ENCODE measurements at places on chromosomes 13 and 19.

DNA sequence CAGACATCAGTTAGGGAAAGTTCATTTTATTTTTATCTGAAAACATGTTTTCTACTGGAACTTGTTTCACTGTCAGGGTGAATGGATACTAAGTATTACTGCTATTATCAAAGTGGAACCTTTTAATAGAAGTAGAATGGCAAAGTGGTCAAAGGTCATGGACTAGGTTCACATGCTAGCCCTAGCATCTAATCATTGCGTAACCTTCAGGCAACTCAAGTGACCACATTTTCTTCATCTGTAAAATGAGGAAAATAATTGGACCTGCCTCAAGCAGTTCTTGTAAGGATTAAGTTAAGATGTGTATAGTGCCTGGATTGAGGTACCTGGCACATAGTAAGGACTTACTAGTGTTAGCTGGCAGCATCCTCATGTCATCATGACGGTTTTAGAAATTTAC is 5.0 kb downstream of the ZFP28 start:
- DNase-seq = no peak

DNA sequence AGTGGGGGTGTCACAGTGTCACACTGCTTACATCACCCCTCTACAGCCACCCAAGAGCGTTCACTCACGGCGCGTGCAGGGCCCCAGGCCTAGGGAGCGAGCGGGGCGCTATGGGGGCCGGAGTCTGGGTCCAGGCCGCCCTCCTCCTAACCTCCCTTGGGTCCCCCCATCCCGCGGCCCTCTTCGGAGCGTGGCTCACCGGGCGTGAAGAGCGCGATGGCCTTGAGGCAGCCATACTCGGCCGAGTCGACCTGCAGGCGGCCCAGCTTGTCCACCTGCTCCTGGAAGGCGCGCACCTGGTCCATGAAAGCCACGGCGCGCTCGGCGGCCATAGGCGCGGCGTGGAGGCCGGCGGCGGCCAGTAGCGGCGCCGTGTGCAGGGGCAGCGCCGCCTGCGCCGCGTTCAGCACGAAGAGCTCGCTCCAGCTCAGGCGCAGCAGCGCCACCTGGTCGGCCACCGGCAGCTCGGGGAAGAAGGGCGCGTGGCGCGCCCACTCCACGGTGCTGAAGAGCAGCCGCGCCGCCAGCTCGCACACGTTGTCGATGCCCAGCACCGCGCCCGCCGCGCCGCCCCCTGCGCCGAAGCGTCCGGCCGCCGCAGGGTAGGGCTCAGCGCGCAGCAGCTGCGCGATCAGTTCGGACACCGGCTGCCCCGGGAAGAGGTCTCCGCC is 9.4 kb downstream of the OCEL1 start:
- DNase-seq = peak; percentile 50

DNA sequence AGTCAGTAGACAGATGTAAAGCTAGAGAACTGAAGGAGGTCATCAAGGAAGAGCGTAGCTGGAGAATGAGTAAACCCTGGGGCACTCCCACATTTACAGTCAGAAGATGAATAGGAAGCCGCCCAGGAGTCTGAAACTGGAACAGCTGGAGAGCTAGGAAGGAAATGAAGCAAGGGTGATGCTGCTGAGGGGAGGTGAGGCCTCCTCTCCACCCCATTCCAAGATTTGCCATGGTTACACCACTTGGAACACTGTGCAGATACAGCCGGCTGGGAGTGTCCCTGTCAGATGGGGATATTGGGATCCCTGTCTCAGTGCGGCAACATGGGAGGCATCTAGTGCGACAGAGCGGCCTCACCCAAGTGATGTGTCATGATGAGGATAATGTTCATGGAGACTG is 51.8 kb upstream of the GPI start:
- no peak for DNase-seq

DNA sequence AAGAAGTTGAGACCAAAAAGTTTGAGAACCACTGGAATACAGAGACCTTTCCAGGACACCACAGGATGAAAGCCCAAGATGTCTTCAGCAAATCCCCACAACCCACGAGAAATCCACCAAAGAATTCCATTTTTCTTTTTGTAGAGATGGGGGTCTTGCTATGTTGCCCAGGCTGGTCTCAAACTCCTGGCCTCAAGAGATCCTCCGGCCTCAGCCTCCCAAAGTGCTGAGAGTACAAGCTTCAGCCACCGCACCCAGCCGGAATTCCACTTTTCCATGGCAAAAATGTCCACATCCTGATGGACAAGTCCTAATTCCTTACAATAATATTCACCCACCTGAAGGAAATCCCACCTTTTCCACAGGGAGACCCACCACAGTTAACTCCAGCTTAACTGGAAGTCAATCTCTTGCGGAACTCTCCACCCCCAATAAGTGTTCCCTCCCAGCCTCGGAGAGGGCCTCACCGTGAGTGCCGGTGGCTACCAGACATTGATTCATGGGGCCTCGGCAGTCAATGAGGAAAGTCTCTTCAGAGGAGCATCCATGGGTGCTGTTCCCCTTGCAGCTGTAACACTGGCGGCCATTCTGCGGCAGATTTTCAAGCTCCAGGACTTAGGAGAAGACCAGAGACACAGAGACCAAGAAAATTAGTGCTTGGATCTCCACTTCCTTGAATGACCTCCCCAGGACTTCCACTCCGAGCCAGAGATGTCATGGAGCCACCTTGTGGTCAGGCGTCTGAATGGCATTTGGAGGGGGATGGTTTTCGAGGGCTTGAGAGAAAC is 12.3 kb upstream of the CADM4 start:
- peak; percentile 27 for DNase-seq

DNA sequence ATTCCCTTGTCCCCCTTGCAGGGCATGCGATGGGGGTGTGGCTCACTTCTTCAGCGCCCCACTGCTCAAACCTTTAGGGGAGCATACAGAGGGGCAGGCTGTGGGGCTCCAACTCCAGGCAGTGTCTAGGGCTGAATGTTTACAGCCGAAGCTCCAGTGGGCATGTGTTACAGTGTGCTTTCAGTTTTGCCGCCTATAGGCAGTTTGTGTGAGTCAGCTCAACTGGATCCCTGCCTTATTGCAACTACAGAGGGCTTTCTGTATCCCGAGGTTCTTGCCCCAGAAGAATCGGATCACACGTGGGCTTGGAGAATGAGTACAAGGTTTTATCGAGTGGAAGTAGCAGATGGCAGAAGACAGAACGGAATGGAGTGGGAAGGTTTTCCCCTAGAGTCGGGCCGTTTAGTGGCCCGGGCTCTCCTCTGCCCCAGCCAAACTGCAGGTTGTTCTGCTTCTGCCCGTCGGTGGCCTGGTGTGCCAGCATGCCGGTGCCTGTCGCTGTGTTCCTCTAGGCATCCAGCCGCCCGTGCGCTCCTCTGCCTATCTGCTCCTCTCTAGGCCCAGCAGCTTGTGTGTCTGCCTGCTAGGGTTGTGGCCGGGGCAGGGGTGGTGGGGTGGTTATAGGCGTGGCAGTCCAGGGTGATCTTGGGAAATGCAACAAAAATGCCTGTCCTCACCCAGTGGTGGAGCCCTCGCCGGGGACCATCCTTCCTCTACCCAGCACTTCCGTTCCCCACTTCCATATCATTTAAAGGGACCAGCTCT is 435.9 kb upstream of the SGCG start:
- DNase-seq = no peak

GRCh38 chr13:37123337-37123736 is 17.9 kb upstream of the CSNK1A1L start:
- no peak for DNase-seq

DNA sequence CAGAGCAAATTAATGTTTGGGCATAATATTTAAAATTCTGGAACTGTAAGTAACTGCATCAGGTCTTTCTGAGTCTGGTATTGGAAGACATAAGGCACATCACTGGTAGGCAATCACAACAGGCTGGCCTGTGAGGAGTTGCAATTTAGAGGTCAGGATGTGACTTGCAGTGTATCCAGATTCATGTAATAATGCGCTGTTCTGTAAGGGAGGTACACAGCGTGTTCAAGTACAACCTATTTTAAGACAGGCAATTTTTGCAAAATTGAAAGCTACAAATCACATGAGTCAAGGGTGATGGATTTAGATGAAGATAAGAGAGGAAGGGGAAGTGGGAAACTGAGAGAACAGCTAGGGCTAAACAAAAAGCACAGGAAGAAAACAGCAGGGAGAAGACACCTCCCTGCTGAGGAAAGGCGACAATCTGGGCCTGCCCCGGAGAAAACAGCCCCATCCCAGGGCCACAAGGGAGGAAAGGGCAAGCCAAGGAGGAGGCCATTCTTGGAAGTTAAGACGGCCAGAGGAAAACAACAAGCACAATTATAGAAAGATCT is 138.1 kb downstream of the LACC1 start:
- no peak for DNase-seq

DNA sequence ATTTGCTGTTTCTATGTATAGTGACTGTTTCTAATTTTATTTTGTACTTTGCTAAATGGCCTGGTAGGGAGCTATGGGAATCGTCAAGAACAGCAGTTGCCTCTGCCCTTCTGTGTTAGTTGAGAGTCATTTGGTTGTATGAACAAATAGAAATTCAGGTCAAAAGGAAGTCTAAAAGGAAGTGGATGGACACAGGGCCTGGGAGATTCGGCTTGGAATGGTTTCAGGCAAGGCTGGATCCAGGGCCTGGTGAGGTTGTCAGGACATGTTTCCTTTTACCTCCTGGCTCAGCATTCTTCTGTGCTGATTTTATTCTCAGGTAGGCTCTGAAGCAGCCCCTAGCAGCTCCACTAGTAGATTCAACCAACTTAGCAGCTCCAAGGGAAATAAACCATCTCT is 118.9 kb downstream of the SIPA1L3 start:
- DNase-seq = no peak

- no peak for DNase-seq
These were observed 24.9 kb upstream of the PNMA8B start for GRCh38 chr19:46520616-46521015.

- no peak for DNase-seq
These were observed 519.9 kb upstream of the SPRY2 start for GRCh38 chr13:80860845-80861244.

GRCh38 chr19:7595466-7596133 is at the start of gene CAMSAP3:
TSS of gene CAMSAP3 (plus strand) at chr19:7595863. CDS start at chr19:7596003, 140 bp downstream.
- DNase-seq = no peak

All from activated CD4-positive, alpha-beta T cell treated with anti-CD3 and anti-CD28 coated beads, Interleukin-2, amount 50 U/mL, for 24 hours (primary cell).